ENCODE measurements at places on chromosomes 6 and 20.

- DNase-seq: no peak
These were observed 239.5 kb downstream of the SLC35F1 start for GRCh38 chr6:118146584-118146983.

GRCh38 chr6:68689910-68690309 is 54.8 kb downstream of the ADGRB3 start:
- DNase-seq: no peak

DNA sequence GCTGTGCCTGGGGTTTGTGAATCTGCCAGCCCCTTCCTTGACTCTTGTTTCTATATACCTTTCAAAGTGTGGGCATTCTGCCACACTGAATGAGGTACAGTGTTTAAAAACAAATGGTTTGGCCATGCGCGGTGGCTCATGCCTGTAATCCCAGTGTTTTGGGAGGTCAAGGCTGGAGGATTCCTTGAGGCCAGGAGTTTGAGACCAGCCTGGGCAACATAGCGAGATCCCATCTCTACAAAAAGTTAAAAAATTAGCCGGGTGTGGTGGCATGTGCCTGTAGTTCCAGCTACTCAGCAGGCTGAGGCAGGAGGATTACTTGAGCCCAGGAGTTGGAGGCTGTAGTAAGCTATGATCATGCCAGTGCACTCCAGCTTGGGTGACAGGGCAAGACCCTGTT is 5.8 kb downstream of the FAM83D start:
- DNase-seq: no peak

GRCh38 chr6:123855506-123855905 is 51.8 kb downstream of the NKAIN2 start:
- DNase-seq: no peak

DNA sequence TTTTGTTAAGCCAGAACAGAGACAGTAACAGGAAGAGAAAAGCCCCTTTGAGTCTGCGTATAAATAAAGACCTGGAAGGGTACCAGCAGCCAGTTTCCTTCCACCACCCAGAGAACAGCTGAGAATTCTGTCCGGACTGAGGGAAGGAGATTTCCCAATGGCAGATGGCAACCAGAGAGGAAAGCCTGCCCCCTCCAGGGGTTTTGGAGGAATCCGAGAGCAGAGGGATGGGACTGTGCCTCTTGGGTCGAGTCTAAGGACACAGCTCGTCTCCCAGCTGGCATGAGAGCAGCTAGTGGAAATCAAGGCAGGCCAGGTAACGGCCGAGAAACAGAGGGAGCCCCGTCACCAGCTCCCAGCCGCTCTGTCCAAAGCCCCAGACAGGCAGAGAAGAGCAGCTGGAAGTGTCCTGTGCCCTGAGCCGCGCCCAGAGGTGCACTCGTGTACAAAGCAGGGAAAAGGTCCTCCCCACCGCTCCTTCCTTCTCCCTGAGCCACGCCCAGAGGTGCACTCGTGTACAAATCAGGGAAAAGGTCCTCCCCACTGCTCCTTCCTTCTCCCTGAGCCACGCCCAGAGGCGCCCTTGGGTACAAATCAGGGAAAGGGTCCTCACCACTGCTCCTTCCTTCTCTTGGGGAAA is 134.0 kb upstream of the SNX9 start:
- no peak for DNase-seq

DNA sequence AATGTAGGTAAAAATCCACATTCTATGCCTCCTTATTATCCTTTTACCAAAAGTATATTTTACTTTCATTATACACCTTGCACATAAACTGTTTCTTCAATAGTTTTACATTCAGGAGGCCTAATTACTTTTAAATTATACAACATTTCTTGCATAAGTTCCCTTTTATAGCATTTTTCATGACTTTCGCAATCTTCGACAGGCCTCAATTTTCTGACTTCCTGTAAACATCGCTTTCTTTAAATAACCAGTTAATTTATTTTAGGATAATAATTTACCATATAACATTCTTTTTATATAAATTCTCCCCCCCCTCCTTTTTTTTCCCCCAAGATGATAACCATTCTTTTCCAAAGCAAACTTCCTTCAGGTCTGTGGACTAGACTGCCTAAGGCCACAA is 9.2 kb downstream of the SLC35A1 start:
- DNase-seq: no peak

DNA sequence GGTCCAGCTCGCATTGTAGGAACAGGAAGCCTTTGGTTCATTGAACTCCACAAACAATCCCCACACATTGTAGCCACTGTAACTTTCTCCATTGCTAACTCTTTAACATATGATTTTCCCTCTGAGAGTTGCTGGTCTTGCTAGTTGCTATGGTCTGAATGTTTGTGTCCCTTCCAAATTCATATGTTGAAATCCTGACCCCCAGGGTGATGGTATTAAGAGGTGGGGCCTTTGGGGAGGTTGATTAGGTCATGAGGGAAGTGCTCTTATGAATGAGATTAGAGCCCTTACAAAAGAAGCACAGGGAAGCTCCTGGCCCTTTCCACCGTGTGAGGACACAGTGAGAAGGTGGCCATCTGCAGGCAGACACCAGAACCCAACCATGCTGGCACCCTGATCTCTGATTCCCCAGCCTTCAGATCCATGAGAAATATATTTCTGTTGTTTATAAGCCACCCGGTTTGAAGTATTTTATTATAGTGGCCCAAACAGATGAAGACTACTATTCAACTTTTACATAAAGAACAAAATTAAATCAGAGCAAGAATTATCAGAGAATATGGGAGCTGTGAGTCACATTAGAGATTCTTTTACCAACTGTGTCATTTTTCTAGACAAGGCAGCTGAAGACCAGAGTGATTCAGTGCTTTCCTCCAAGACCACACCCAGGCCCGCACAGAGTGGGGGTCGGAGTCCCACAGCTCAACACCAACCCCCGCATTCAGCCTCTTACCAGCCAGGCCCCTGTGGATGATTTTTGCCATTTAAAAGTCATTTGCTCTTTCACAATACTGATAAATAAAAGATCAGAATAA is 143.0 kb downstream of the SAMD5 start:
- DNase-seq: peak; percentile 9

DNA sequence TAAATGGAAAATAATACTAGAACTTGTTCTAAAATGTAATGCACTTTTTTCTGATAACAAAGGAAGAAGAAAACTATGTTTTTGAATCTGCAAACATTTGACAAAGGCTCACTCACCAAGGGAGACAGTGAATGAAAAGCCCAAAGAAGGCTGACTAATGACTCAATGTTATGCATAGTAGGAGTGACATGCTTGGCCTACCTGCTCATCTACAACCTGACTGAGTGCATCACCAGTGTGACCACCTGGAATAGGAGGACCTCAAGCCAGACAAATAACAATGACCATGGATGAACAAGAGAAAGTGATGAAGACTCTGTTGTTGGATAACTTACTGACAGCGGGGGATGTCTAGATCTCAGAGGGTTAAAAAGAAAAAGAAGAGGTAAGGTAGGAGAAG is 157.2 kb downstream of the SIM1 start:
- no peak for DNase-seq

- peak; percentile 52 for DNase-seq
These were observed 38.6 kb downstream of the OVOL2 start for GRCh38 chr20:18019068-18019467.

- no peak for DNase-seq
These were observed 94.4 kb upstream of the IMPG1 start for GRCh38 chr6:76166874-76167273.

GRCh38 chr20:56229812-56230211 is 18.7 kb upstream of the MC3R start:
- no peak for DNase-seq

GRCh38 chr6:56403745-56404144 is 156.4 kb upstream of the COL21A1 start:
- no peak for DNase-seq

- DNase-seq: no peak
These were observed 5.5 kb downstream of the CASP8AP2 start for GRCh38 chr6:89834884-89835792.

GRCh38 chr6:91304521-91304920 is 717.6 kb upstream of the MAP3K7 start:
- no peak for DNase-seq

- no peak for DNase-seq
These were observed 119.9 kb downstream of the SOX4 start for GRCh38 chr6:21713481-21713880.

- DNase-seq: no peak
These were observed 83.1 kb downstream of the KCNQ5 start for GRCh38 chr6:72704979-72705378.

DNA sequence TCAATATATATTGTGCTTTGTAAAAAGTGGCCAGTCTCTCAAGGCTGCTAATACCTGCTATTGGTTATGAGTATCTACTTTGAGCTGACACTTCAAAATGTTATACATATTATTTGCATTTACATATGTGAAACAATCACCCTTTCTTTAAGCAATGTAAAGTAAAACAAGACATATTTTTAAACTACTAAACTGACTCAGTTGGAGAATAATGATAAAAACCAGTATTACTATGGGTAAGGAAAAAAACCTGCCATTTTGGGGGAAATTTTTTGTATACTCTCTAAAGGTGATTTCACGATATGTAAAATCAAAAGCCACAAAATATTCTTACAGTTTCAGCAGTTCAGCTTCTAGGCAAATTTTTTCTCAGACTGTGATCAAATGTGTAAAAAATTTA is 232.3 kb downstream of the PRL start:
- DNase-seq: no peak

GRCh38 chr6:33815854-33816253 is 12.1 kb upstream of the MLN start:
- no peak for DNase-seq

GRCh38 chr20:1381753-1382591 is 10.9 kb downstream of the FKBP1A start:
- no peak for DNase-seq

DNA sequence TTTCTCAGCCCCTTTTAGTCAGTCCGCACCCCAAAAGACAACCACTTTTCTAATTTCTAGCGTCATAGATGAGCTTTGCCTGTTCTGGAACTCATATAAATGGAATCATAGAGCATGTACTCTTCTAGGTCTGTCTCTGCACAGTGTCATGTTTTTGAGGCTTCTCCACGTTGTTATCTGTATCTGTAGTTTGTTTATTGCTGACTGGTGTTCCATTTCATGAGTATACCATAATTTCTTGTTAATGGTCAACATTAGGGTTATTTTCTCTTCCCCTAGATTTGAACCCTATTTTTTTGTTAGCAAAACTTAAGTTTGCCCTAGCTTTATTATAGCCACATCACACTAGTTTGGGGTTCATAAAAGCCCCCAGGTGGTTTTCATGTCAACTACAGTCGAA is 16.2 kb upstream of the SGK2 start:
- no peak for DNase-seq

DNA sequence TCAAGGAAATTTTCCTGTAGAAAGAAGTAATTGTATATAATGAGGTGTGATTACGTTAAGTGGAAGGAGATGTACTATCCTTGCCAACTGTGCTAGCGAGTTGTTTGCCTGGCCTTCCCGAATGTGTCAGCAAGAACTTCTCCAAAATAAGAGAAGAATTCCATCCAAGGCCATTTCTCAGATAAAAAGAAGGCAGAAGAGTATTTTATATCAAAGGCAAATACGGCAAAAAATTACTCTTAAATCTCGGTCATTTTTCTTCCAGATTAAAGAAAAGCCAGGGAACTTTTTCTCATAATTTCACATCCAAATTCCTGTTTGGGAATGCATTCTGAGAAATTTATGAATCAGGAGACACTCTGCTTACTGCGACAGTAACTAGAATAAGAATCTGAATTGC is 290.6 kb downstream of the CBLN4 start:
- DNase-seq: no peak

Measured in iPS DF 19.7 (cell line).